Progenitor cell of endocrine pancreas (in vitro differentiated cells): ENCODE measurements at places on chromosomes 6 and 20. TPM values are rescaled to one million over a fixed set of nuclear protein-coding genes. Genes with fewer than 3 reads are reported as not detected.

- H3K27ac ChIP-seq: no peak overlapping the region
- H3K4me1 ChIP-seq: no peaks in the 10 kb centered on the region
- H3K4me3 ChIP-seq: no peak overlapping the region
- no peaks in the 10 kb centered on the region for H3K36me3 ChIP-seq
- DNase-seq: no peak
Measured at GRCh38 chr20:31489152-31489551, 14.1 kb downstream of the REM1 start.

DNA sequence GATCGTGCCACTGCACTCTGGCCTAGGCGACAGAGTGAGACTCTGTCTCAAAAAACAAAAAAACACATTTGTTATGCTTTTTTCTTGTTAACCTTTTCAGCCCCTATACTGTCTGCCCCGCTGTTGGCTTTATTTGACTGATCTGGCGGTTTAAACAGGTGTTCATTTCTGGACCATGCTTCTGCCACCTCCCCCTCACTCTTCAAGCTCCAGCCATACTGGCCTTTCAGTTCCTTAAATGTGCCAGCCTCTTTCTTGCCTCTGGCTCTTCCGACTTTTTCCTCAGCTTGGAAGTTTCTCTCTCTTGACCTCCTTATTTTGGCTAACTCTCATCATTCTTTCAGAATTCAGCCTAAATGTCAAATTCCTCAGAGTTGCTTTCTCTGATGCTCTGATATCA is 35.2 kb upstream of the TXLNB start:
- no peaks in the 10 kb centered on the region for H3K36me3 ChIP-seq
- no peak overlapping the region for H3K27ac ChIP-seq
- no peaks in the 10 kb centered on the region for H3K27me3 ChIP-seq

GRCh38 chr6:46014046-46014445 is 1.6 kb downstream of the CLIC5 start:
- peaks cover 28% of the 10 kb centered on the region for H3K4me1 ChIP-seq
- DNase-seq: no peak
- peaks cover 10% of the 10 kb centered on the region for H3K27me3 ChIP-seq
- H3K4me3 ChIP-seq: peak overlapping the region; percentile 80
- peaks cover 2% of the 10 kb centered on the region for H3K36me3 ChIP-seq

GRCh38 chr6:38975621-38976049 is 72.9 kb upstream of the GLP1R start:
- DNase-seq: no peak
- H3K36me3 ChIP-seq: no peaks in the 10 kb centered on the region
- H3K4me3 ChIP-seq: no peak overlapping the region
- peak overlapping the region; percentile 72 for H3K27ac ChIP-seq
- peaks cover 29% of the 10 kb centered on the region for H3K27me3 ChIP-seq

- no peaks in the 10 kb centered on the region for H3K27me3 ChIP-seq
- H3K36me3 ChIP-seq: no peaks in the 10 kb centered on the region
- no peak for DNase-seq
- peaks cover 5% of the 10 kb centered on the region for H3K4me1 ChIP-seq
Measured at GRCh38 chr6:53312355-53312754, 36.4 kb downstream of the ELOVL5 start.

DNA sequence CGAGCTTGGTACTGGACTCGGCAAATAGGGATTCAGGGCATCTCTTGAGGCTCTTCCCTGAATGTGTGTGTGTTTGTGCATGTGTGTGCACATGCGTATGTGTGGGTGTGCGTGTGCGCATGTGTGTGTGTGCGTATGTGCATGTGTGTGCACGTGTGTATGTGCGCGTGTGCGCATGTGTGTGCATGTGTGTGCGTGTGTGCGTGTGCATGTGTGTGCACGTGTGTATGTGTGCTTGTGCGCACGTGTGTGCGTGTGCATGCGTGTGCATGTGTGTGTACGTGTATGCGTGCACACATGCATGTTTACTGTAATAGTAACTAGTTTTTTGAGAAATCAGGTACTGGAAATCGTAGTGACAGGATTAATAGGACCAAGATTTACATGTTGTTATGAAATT is 117.7 kb downstream of the SMOC2 start:
- DNase-seq: no peak
- peaks cover 14% of the 10 kb centered on the region for H3K4me1 ChIP-seq
- H3K36me3 ChIP-seq: no peaks in the 10 kb centered on the region
- H3K4me3 ChIP-seq: no peak overlapping the region
- H3K27me3 ChIP-seq: peaks cover 14% of the 10 kb centered on the region

GRCh38 chr20:57910716-57911115 is 200.9 kb upstream of the PMEPA1 start:
- H3K4me3 ChIP-seq: no peak overlapping the region
- H3K27ac ChIP-seq: no peak overlapping the region
- no peaks in the 10 kb centered on the region for H3K4me1 ChIP-seq
- H3K27me3 ChIP-seq: peaks cover 17% of the 10 kb centered on the region
- DNase-seq: no peak

- no peak for DNase-seq
- H3K27me3 ChIP-seq: no peaks in the 10 kb centered on the region
- peaks cover 33% of the 10 kb centered on the region for H3K4me1 ChIP-seq
- H3K4me3 ChIP-seq: no peak overlapping the region
Measured at GRCh38 chr6:14930366-14930989, 315.4 kb upstream of the JARID2 start.

GRCh38 chr20:2283706-2284423 is 11.9 kb upstream of the TGM3 start:
- peak overlapping the region; percentile 64 for H3K27ac ChIP-seq
- no peaks in the 10 kb centered on the region for H3K36me3 ChIP-seq
- peaks cover 6% of the 10 kb centered on the region for H3K4me1 ChIP-seq

AVP gene
- not detected in 2 replicates for total RNA-seq

TP53TG5 gene
- total RNA-seq: not detected in 2 replicates

LY6G6D gene
- not detected in 2 replicates for total RNA-seq

COX4I2 gene
- total RNA-seq: not detected in 2 replicates
